ENCODE measurements at places on chromosomes 7 and 10. TPM values are rescaled to one million over a fixed set of nuclear protein-coding genes. Genes with fewer than 3 reads are reported as not detected.

The ORAI2 gene
- total RNA-seq, result 3.6 TPM

DNA sequence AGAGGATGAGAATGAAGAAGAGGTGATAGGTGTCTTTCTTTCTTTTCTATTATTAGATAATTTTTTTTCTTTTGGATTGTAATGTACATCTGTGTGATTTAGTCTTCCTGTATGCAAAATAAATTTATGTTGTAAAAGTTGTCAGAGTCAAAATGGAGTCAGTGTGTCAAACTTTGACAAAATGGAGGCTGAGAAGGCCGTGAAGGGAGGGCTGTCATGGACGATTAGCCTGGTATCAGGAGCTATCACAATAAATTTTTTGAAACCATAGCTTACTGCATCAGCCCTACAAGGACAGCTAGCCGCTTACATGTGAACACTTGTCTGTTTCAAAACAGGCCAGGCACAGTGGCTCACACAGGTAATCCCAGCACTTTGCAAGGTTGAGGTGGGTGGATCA is 67.6 kb downstream of the EXOC6 start:
- DNase-seq, result no peak

The COL26A1 gene
- total RNA-seq, result 1.4 TPM

DNA sequence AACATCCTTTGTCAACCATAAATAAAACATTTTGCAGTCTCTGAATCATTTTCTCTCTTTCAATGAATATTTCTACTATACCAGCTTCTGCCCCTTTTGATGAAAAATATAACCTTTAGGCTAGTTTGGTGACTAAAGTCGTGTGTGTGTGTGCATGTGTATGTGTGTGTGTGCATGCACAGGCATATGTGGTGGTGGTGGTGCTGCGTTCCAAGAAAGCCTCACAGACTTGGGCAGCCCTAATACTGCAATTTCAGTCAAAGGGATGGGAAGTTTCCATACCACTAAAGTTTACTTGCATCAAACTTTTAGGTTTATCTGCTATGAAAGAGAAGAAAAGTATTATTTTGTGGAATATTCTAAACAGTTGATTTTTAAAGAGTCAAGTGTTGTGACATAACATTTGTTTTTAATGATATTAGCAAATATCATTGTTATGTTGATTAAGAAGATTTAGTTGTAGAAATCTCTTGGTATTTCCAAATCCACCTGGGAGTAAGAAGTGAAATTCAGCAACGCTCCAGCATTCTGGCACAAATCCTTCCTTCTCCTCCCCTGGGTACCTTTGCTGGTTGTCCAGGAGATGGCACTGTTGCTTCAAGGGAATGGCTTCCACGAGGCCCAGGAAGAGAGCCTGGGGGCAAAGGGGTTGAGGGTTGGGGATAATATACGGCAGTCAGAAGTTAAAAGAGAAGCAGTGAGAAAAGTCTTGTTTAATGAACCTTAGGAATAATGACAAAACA is 41.5 kb downstream of the ASB4 start:
- DNase-seq, result peak; percentile 59

The SKIDA1 gene
- total RNA-seq, result 10.1 TPM

DNA sequence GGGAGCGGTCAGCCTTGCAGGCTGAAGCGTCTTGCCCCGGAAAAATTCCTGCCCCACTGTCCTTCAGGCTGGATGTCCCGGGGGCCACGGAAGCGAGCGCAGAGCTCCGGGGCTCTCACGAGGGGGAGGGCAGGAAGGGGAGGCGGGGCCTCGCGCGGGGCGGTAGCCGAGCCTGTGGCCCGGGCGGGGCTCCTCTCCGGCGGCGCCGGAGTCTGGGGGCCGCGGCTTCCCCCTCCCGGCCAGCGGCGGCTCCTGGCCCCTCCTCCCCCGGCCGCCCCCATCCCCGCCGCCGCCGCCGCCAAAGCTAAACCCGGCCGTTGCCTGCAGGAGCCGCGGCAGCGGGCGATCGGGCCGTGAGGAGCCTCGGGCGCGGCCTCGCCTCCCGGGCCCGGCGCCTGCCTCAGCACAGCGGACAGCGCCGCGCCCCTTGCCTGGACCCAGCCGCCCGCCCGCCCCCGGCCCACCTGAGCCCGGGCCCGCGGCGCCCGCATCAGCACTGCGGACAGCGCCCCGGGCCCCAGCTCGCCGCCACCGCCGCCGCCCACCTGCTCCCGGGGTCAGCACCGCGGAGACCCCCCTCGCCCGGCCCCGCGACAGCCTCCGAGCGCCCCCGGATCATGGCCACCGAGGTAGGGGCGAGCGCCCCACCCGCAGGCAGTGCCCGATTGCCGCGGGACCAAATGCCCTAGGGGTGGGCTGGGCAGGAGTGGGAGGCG is at the start of gene GOLGA7B:
GOLGA7B (plus strand) TSS at position 157 of the 716 bp plus-strand sequence; CDS start at position 618, 461 bp downstream.
- DNase-seq, result peak; percentile 31

- no peak for DNase-seq
These were observed 57.1 kb downstream of the RELN start for GRCh38 chr7:103932389-103932788.

DNA sequence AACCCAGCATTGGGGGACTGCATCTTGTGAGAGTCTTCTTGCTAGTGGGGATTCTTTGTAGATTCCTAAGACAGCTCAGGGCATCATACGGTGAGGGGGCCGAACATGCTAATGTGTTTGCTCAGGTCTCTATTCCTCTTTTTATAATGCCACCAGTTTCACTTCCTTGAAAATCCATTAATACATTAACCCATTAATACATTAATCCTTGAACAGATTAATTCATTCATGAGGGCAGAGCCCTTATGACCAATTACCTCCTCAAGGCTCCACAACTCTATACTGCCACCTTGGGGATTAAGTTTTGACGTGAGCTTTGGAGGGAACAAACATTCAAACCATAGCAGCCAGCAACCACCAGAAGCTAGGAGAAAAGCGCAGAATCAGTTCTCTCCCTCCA is 67.2 kb upstream of the POT1 start:
- DNase-seq, result no peak

GRCh38 chr10:241451-241850 is 106.2 kb downstream of the ZMYND11 start:
- no peak for DNase-seq

DNA sequence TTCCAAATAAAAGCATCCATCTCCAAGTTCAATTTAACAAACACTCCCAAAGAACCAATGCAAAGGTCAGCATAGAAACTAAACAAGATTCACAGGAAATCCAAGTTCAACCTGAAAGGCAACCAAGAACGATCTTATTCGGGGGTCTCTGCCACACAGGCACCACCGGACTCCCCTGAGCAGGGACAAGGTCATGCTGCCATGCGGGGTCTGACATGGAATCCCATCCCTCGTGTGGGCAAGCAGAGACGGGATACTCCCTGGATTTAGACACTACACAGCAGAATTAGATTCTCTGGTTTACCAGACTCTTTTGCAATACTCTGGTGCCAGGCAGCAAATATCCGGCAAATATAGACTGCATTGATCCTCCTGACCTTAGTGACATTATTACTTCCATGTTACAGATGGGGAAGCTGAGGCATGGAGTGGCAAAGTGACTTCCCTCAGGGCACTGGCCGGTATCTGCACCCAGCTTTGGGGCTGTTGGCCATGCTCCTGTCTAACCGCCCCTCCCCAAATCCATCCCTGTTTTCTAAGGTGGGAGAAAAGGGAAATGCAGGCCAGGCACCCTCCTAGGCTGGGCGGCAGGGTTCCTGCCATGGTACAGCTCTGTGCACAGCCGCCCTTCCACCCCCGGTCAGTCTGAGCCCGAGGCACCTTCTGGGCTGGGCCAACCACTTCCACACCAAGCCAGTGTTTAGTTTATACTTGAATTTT is 111.8 kb downstream of the VIPR2 start:
- DNase-seq, result no peak

- DNase-seq, result no peak
These were observed 72.4 kb upstream of the LOXL4 start for GRCh38 chr10:98340261-98340939.

The RAPGEF5 gene
- 131 TPM for total RNA-seq

- DNase-seq, result no peak
These were observed 34.3 kb downstream of the ABCB1 start for GRCh38 chr7:87566311-87566900.

GRCh38 chr10:54880996-54881395 is 80.0 kb upstream of the PCDH15 start:
- no peak for DNase-seq

The HECW1 gene
- 4.1 TPM for total RNA-seq

- peak; percentile 80 for DNase-seq
These were observed 7.8 kb downstream of the ADAM12 start for GRCh38 chr10:126380352-126381076.

GRCh38 chr7:130595986-130596385 is 72.6 kb downstream of the COPG2 start:
- no peak for DNase-seq

- DNase-seq, result no peak
These were observed 5.6 kb downstream of the CH25H start for GRCh38 chr10:89201345-89202032.

- no peak for DNase-seq
These were observed 60.3 kb downstream of the SLC16A12 start for GRCh38 chr10:89475125-89475524.

The SP8 gene
- total RNA-seq, result 4.1 TPM
